T follicular helper cell (primary cell): ENCODE measurements at places on chromosomes 13 and 19.

DNA sequence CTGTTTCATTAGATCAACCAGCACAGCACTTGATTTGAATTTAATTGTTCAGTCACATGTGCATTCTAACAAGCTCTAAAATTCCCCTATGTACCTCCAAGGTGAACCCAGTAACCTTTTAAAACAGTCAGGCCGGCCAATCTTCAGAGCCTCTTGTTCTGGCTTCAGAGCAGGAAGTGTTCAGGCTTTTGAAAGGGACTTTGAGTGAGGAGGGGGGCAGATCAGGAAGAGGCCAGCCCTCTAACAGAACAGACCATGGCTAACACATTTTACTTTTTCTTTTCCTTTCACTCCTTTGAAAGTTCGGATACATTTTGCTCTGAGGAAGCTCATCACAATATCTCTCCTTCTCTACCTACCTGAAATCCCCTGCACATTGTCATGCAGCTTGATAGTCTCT is 390.3 kb downstream of the TBC1D4 start:
- DNase-seq = no peak

- no peak for DNase-seq
Observed at GRCh38 chr19:32289566-32290210, 55.7 kb upstream of the ZNF507 start.

DNA sequence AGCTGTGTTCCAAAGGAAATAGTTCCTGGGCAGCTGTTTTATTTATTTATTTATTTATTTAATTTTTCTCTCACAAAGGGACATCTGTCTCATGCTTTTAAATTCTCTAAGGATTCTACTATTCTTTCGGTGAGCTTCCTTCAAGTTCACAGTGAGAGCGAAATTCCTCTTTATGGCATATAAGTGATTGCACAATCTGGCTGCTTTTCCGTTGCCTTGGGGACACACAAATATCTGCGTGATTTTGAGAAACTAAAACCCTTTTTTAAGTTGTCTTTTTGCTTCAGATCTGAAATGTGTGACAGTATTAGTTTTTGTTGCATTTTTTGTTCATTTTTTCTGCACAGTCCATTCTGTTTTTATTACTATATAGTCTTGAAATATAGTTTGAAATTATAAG is 19.2 kb downstream of the ZNF486 start:
- no peak for DNase-seq

DNA sequence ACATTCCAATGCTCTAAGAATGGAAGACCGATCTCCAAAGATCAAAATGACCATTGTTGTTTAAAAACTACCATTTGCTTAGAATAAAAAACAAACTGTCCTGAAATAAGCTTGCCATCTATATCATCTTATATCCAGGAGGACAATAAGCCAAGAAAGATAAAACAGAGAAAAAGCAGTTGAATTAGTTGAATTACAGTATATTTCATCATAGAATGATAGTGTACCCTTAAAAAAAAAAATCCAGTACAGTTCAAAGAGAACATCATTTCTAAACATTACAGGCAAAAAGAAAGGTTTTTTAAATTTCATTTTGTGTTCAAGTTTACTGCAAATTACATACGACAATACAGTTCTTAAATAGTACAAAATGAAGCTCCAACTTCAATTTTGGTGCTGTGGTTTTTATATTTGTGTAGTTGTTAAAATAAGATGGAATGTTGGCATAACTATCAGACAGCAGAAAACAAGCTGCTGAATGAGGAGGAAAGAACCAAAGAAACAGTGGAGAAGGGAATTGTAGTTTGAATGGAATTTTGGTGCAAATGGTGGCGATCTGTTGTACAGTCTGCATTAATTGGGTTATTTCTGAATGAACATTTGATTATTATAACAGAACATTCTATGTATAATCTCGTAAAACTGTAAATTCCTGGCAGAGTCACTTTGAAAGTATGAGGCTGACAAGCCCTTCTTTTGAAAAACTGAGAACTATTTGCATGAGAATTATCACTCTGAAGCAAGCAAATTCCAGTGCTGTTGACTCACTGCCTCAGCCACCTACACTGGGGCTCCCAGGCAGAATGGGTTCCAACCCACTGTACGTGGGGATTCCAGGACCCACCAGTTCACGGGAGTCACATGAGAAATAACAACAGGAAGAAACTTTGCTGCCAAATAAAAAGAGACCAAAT is 37.7 kb downstream of the LHFPL6 start:
- no peak for DNase-seq

- DNase-seq = no peak
Observed at GRCh38 chr13:75694722-75695121, 58.6 kb downstream of the LMO7 start.

DNA sequence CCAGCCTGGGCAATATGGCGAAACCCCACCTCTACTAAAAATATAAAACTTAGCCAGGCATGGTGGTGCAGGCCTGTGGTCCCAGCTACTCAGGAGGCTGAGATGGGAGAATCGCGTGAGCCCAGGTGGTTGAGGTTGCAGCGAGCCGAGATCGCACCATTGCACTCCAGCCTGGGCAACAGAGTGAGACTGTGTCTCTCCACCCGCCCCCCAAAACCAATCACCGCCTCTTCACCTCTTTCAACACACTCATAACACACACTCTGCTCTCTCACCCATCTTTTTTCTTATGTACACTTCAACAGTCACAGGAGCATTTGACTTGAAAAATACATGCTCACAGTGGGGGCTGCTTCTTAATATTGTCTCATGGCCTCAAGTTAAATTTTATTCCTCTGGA is 76.8 kb downstream of the ESD start:
- no peak for DNase-seq

- no peak for DNase-seq
Observed at GRCh38 chr13:66264971-66265370, 965.2 kb downstream of the PCDH9 start.

DNA sequence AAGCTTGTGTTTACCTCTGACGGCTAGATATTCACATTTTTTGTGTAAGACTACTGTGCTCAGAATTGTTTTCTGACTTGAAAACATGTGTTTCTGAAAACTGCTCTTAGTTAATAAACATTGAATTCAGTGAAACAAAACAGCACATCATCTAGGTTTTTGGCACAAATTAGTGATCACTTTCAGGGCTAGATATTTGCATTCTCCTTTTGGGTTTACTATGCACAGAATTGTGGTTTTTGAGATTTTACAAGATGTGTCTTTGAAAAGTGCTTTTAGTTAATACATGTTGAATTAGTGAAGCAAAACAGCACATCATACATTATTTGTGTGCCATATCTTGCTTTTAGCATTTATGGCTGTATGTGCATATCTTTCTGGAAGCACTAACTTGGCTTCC is 8.2 kb upstream of the PARP4 start:
- no peak for DNase-seq

GRCh38 chr19:49567861-49568441 is 12.4 kb downstream of the NOSIP start:
- DNase-seq = peak; percentile 67

DNA sequence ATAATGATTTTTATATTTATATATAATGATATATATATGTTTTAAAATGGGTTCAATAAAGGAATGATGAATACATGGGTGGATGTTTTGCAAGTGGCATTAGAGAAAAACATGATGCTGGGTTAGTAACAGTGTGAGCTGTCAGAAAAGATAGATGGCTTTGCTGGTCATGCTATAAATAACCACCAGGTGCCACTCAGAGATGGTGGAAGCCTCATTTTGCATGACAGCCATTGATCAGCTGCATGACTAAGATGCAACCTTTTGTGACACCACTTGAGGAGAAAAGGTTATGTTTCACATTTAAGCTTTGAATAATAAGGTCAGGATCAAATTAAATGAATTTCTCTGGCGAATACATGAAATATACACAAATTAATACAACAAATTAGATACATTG is 737.7 kb downstream of the PCDH9 start:
- DNase-seq = no peak

DNA sequence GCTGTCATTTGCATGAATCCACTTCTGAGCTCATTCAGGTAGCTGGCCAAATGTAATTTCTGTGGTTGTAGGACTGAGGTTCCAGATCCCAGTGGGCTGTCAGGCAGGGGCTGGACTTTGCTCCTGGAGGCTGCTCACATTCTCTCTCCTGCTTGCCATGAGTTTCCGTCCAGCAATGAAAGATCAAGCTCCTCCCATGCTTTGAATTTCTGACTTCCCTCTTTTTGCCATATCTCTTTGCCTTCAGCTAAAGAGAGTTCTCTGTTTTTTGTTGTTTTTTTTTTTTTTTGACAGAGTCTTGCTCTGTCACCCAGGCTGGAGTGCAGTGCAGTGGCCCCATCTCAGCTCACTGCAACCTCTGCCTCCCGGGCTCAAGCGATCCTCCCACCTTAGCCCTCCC is 76.9 kb downstream of the ING1 start:
- DNase-seq = no peak

DNA sequence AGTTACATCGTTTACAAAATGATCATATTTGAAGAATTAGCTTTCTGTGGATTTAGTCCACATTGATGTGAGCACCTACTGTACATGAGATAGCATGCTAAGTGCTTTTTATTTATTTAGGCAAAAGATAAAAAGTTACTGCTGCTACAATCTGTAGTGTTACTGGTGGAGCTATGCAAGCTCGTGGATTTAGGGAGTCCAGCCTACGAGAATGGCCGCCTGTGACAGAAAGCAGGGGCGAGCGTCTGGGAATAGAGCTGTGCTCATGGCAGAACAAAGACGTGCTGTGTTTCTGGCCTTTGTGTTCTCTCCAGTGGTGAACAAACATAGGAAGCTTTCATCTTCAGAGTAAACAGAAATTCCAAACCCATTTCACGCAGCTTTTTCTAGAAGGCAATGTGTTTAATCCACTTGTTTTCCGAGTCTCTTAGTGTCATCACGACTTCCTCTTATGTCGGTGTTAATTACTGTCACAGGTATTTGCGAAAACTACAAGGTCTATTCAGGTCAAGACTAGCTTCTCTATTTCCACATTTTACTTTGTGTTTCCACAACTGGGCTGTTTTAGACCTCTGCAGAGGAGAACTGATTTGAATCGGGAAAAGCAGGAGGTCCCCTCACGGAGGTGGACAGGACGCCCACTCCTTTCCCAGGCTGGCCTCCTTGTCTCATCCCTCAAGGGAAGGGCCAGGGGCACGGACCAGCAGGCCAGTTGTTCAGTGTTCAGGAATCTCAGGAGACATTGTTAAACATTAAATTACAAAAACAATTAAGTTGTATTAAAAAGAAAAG is 67.3 kb downstream of the ATP11A start:
- no peak for DNase-seq

- DNase-seq = no peak
Observed at GRCh38 chr13:71252184-71252704, 614.8 kb downstream of the DACH1 start.

DNA sequence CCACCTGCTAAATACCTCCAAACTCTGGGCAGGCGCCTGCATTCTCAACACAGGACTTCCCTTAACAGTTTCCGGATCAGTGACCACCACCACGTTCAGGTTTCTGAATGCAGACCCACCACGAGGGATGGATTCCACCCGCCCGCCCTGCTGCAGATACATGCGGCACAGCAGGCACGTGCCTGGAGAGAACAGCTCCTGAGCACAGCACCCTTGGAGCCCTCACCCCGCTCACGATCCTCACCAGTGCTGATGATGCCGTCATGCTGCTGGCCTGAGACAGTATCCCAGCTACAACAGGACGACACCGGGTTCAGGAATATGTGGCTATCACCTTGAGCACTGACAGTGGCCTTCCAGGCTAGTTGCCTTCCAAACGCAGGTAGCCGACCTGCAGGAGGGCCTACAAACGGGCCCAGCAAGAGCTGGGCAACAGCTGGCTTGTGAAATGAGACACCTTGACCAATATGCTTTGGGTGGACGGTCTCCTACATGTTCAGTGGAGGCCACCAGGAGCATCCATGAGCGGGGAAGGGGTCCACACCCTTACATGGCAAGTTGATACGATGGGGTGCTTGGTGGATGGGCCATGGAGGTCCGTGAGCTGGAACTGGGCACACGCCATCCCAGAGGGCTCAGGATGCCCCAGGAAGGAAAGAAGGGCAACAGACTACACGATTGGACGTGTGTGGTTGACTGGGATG is 9.9 kb upstream of the QTRT1 start:
- DNase-seq = no peak

- no peak for DNase-seq
Observed at GRCh38 chr13:26485288-26485687, 72.2 kb upstream of the WASF3 start.

- no peak for DNase-seq
Observed at GRCh38 chr13:37811441-37811840, 58.1 kb downstream of the TRPC4 start.

- DNase-seq = no peak
Observed at GRCh38 chr19:41327076-41327575, 17.2 kb downstream of the CCDC97 start.

DNA sequence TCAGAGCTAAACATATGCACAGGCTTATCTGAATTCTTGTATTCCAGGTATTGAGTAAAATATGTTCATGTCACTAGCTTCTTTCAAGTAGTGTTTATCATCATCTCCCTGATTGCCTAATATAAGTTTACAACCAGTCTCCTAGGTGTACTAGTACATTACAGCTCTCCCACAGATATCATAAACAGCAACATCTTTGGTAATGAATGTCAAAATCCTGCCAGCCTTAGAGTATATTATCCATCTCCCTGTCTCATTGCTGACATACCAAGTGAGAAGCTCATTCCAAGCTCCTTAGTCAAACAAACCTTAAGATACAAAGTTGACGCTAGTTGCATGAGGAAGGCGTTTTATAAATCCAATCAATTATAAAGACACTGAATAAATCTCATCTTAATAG is 689.1 kb upstream of the GPC6 start:
- DNase-seq = no peak

GRCh38 chr19:45008552-45008951 is 7.3 kb downstream of the RELB start:
- DNase-seq = no peak

GRCh38 chr13:110562696-110563462 is 1.4 kb upstream of the RAB20 start:
- no peak for DNase-seq

GRCh38 chr13:70732611-70733010 is 624.4 kb upstream of the KLHL1 start:
- no peak for DNase-seq

DNA sequence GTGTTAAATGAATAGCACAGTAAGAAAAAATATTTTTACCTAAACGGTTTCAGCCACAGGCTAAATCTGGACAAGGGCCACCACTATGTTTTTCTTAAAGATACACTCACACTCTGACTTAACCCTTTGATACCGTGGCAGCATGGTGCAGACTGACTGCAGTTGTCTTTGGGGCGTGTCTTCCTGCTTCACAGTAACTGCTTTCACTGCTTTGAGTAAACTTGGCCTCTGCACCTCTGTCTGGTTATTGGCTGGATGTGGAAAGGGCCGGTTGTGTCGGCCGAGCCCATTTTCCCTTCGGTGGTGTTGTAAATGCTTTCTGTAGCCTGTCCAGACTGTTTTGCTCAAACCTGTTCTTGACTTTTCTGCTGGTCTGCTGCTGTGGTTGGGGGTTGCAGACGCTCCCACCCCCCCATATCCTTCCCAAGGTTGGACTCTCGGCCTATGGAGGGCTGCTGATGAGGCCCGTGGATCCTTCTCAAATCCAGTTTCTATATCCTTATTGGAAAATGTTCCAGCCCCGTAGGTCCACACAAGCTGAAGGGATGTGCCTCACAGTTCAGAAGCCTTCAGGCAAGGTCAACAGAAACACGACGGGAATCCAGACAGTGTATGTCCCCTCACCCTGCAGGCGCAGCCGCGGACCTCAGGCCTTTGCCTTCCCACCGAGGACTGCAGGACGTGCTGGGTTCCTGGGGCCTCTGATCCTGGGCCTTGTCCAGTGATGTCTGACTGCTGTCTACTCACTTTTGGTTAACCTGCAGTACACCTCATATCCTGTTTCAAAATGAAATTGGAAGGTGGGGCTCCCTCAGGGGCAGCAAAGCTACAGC is 90.2 kb upstream of the RNF113B start:
- no peak for DNase-seq

- DNase-seq = no peak
Observed at GRCh38 chr13:43808676-43809075, 21.9 kb upstream of the ENOX1 start.
